ENCODE measurements at places on chromosomes 6 and 20. TPM values are rescaled to one million over a fixed set of nuclear protein-coding genes. Genes with fewer than 3 reads are reported as not detected.

- no peak overlapping the region for H3K4me3 ChIP-seq
- peaks cover 10% of the 10 kb centered on the region for H3K4me1 ChIP-seq
- peak; percentile 95 for DNase-seq
- H3K27me3 ChIP-seq: no peaks in the 10 kb centered on the region
- no peaks in the 10 kb centered on the region for H3K36me3 ChIP-seq
These were observed 178.7 kb downstream of the TAF4 start for GRCh38 chr20:61886721-61887595.

- no peak overlapping the region for H3K27ac ChIP-seq
- H3K4me3 ChIP-seq: no peak overlapping the region
- DNase-seq: no peak
- no peaks in the 10 kb centered on the region for H3K36me3 ChIP-seq
- H3K27me3 ChIP-seq: no peaks in the 10 kb centered on the region
These were observed 82.5 kb downstream of the PRL start for GRCh38 chr6:22214314-22214713.

DNA sequence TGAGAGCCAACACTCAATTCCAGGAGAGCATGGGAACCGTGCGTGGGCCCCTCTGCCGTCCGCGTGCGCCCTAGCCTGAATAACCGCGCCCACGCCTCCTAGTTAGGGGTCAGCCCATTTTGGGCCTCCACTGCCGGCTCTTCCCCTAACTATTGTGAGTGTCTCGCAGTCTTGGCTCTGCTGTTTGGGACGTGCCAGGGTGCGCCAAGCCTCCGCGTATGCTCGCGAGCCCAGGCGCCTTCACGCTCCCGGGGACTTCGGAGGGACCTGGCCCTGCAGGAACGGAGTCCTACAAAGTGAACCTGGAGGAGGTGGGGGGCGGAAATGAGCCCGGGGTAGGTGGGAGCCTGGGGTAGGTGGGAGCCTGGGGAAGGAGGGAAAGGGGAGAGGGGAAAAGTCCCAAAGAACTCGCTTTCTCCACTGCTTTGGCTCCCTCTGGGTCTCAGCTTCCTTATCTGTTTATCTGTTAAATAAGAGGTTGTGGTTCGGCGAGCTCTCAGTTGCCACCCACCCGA is 873 bp upstream of the GCM2 start:
- H3K27me3 ChIP-seq: peaks cover 66% of the 10 kb centered on the region
- peak; percentile 31 for DNase-seq
- H3K4me3 ChIP-seq: no peak overlapping the region
- H3K36me3 ChIP-seq: no peaks in the 10 kb centered on the region

DNA sequence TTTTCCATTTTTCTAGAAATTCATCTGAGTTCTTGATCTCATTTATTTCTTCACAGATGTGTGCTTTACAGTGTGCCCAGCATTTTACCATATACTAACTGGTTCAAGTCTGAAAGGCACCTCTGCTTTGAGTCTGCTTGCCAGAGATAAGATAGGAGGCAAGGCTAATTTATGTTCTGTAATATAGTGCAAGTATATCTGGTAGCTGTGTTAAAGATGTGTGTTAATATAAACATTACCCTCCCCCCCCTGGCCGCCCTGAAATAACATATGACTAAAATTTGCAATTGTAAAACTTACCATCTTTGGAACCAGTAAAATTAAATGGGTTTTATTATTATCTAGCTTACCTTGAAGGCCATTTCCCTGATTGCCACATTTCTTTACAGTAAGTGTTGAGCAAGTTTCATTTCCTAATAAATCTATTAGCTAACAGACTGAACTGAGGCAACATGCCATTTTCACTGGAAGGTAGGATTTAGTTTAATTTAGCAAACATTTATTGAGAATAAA is 2.7 kb downstream of the FBXO9 start:
- no peak overlapping the region for H3K4me3 ChIP-seq
- no peak for DNase-seq

GRCh38 chr6:44253307-44254101 is 3.8 kb downstream of the SLC35B2 start:
- H3K27ac ChIP-seq: no peak overlapping the region
- H3K4me1 ChIP-seq: peaks cover 32% of the 10 kb centered on the region
- peak; percentile 36 for DNase-seq
- no peaks in the 10 kb centered on the region for H3K27me3 ChIP-seq
- H3K36me3 ChIP-seq: peaks cover 73% of the 10 kb centered on the region

GRCh38 chr6:101517632-101518031 is 124.1 kb downstream of the GRIK2 start:
- no peak overlapping the region for H3K27ac ChIP-seq
- DNase-seq: no peak
- H3K4me1 ChIP-seq: no peaks in the 10 kb centered on the region
- no peak overlapping the region for H3K4me3 ChIP-seq
- H3K27me3 ChIP-seq: no peaks in the 10 kb centered on the region

DNA sequence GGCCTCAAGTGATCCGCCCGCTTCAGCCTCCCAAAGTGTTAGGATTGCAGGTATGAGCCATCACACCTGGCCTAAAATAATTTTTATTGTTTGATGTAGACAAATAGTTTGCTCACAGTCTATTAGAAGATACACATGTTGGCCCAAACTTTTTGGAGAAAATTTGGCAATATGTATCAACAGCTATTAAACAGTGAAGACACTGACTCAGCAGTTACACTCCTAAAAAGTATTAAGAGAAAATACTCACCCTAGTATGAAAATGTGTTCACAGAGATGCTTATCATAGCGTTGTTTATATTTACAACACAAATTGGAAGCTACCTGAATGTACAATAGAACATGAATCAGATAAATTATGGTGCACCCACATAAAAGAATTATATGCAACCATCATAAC is 173.1 kb downstream of the WDR27 start:
- no peaks in the 10 kb centered on the region for H3K27me3 ChIP-seq
- DNase-seq: no peak
- no peaks in the 10 kb centered on the region for H3K36me3 ChIP-seq
- no peak overlapping the region for H3K4me3 ChIP-seq
- H3K27ac ChIP-seq: no peak overlapping the region
- peaks cover 25% of the 10 kb centered on the region for H3K4me1 ChIP-seq

The CDH4 gene
- total RNA-seq: 1.1 TPM

The FNDC1 gene
- 34.2 TPM for total RNA-seq

Data from osteoblast (primary cell).